Germinal center (tissue), 1 donor: ENCODE measurements at places on chromosomes 4 and X.

- peak; percentile 1 for DNase-seq
Measured at GRCh38 chr4:152352622-152353116, 183.2 kb downstream of the FBXW7 start.

- no peak for DNase-seq
Measured at GRCh38 chrX:46444011-46444410, 101.2 kb downstream of the ZNF674 start.

DNA sequence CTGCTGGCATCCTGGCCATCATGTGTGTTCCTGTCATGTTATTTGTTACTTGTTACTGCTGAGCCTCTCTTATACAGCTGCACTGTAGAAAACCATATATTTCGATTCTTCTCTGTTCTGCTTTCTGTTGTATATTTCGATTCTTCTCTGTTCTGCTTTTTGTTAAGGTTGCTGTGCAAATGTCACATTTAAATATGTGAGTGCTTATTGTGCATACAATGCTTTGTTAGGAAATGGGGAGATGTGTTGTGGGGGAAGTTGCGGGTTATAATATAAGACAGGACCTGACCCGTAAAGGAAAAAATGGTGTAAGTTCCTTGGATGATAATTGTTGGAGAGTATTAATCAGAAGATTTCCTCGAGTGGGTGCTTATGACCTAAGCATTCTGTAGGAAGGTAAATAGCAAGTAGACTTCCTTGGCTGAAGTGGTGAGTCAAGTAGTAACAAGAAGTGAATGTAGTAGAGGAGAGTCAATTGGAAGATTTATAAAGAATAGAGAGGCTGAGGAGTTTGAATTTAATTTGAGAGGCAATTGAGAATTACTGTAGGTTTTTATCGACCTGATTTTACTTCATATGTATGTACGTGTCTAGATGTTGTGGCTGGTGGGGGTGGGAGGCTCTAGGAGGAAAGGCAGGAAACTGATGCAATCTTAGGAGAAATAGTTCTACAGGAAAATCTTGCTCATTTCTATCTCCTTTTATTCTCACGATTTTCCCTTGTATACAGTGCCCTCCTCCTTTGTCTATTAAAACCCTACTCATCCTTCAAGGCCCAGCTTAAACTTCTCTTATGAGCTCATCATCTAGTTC, 8.5 kb downstream of the OGT start:
- DNase-seq = no peak

GRCh38 chr4:133565379-133565778, 416.3 kb downstream of the PCDH10 start:
- DNase-seq = no peak

GRCh38 chr4:48315728-48316630, 25.4 kb upstream of the SLAIN2 start:
- peak; percentile 57 for DNase-seq

DNA sequence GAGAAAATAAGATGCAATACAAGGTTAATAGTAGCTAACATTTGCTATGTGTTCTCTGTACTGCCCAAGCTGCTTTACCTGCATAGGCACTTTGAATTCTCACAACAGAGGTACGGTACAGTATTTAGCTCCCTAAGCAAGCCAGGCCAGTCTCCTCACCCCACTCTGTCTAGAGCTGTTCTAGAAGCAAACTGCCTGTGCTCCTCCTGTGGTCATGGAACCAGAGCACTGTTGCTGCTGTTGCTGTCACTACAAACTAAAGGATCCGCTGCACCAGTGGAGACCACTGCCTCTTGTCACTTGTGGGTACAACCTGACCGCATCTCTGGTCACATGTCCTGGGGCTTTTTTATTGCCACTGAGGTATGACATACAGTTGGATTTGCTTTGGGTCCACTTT, 19.6 kb downstream of the ZNF330 start:
- no peak for DNase-seq

DNA sequence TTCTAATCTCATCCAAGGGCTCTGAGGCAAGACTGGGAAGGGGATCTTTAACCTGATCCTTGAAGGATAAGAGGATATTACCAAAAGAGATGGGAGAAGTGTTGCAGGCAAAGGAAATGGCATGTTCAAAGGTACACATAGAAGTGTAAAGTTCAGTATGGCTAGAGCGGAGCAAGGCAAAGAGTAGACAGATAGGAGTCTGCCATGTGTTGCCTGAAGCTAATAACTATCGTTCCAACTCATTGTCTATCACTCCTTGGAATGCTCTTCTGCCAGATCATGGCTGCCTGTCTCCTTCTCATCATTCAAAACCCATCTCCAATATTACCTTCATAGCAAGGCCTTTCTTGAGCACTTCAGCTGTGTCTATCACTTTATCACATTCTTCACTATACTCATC, 55.2 kb upstream of the IL1RAPL2 start:
- no peak for DNase-seq

DNA sequence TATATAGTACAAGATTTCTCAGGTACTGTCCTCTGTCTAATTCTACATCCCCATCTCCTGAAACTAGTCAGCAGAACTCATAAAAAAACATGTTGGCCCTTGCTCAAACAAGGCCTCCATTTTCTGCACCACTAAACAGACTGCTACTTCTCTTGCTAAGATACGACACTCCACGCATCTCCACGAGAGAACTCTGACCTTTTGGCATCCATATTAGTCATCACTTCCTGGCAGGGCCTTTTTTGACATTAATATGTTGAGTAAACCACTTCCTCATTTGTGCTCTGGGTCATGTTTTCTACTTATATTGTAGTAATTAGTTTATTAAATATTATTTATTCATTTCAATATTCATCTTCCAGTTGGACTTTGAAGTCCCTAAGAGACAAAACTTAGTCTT, 65.6 kb downstream of the DCAF8L1 start:
- no peak for DNase-seq

GRCh38 chr4:184617600-184618196, 31.5 kb downstream of the CASP3 start:
- no peak for DNase-seq

GRCh38 chr4:147157860-147158701, 212.4 kb upstream of the TTC29 start:
- DNase-seq = no peak

DNA sequence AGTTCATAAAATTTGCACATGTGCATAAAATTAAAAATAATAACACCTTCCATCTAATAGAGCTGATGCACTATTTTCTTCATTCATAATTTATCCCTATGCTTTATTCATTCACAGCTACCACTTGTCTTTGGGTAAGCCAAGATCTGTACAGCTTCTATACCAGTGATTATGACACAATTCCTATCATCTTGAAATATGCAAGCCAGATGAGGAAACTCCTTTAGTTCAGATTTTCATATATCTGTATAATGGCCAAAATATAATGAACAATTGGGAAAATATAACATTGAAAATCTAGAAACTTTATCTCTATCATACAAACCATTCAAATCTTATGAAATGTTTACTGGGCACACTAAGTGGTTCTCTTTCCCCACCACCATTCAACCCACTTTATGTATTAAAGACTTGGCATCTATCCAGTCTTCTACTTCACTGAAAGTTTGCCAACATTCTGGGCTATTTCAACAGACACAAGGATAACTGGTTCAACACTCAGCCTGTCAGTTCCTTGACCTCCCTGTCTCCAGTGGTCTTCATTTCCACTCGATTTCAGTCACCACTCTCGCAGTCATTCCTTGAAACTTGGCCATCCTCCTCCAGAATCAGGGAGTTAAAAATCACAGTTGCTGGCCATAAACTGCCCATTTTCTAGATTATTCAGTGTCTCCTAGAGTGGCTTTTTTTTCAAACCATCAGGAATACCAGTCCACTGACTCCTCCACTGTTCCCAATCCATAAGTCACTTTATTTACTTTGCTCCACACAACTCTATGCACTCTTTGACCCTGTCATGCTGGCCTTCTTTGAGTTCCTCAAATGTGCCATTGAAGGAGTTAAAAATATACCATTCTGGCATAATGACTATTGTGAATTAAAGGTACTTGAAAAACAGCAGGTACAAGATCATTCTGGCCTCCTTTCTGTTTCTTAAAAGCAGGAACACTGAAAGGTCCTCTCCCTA, 85.5 kb downstream of the CAMK2D start:
- DNase-seq = no peak

DNA sequence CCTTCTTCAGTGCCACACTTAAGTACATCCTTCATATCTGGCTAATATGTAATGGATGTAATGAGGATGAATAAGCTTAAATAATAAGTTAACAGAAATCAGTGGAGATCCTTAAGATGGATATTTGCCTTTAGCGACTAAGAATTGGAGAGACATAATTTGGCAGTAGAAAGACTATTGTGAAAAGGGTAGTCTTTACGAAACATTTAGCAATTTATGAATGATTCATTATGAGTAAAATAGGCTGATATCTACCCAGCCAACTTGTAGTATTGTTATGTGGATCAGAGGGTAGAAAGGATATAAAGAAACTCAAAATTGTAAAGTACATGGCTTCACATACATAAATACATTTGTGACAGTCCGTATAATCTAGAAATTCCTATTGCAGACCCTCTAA, 2371.8 kb downstream of the PCDH7 start:
- DNase-seq = no peak
